ENCODE measurements at places on chromosomes 5 and 9.

GRCh38 chr9:125376261-125377226, 114.9 kb downstream of the GAPVD1 start:
- DNase-seq: no peak

GRCh38 chr9:20197976-20198685, 409.3 kb upstream of the SLC24A2 start:
- no peak for DNase-seq

DNA sequence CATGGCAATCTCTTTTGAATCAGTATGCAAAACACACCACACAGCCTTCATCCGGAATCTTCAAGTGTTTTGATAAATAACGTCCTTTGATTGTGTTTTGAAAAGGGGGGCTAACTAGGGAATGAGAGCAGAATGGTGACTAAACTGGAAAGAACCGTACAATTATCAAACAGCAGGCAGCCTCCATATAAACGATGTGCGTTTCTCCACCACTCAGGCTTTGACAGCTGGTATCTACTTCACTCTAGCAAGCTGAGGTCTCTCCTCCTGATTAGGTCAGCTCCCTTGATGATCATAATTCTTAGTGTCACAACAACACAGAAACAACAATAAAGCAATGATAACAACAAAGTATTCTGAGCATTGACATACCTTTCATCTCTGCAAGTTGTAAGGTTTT, 465.9 kb downstream of the TUSC1 start:
- DNase-seq: no peak

DNA sequence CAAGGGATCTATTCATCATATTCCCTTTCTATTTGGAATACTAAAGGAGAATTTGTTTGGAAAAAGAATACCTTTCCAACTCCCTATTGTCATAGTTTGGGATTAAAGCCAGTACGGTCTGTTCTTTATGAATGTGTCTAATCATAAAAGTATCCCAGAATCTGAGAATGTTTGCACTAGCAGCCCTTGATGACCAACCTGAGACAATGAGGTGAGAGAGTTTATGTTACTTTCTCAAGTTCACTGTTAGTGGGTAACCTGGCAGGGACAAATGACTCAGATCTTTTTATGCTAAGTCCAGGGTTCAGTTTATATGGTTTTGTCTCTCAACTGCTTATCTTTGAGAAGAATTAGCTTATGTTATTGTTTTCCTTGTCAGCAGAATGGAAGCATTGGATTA, 25.3 kb upstream of the TLR4 start:
- no peak for DNase-seq

- no peak for DNase-seq
These were observed 15.0 kb downstream of the GFPT2 start for GRCh38 chr5:180338001-180338707.
